Adipocyte (in vitro differentiated cells): ENCODE measurements at places on chromosomes 6 and 20.

DNA sequence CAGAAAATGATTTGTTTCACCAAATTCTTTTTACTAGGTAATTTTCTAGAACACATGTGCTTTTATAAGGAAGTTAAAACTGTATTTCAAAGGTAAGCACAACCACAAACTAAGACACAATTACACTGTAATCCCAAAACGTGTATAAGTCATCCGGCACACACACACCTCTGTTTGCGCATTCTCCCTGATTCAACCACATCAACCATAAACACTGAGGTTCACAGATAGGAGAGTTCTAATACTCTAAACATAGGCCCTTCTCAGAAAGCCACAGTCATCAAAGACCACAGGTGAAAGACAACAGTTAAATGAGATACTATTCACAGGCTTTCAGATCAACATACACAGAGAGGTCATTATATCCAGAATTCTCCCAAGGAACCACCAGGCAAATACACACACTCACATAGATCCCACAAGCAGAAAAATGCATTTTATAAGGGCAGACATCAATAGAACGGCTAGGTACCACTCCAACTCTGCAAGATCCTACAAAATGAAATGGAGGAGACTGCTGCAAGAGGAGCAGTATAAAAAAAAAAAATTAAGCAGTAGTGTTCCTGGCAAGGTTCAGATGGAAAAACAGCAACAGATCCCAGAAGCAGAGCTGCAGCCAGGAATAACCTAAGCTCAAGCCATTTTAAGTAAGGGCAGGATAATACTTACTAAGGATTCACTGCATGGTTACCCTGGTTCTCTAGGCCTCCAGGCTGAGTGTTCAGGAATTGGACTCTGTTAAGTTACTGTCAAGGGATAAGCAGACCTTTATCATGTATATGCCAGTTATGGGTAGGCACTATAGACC, 6.6 kb upstream of the FBXO9 start:
- no peak for DNase-seq

DNA sequence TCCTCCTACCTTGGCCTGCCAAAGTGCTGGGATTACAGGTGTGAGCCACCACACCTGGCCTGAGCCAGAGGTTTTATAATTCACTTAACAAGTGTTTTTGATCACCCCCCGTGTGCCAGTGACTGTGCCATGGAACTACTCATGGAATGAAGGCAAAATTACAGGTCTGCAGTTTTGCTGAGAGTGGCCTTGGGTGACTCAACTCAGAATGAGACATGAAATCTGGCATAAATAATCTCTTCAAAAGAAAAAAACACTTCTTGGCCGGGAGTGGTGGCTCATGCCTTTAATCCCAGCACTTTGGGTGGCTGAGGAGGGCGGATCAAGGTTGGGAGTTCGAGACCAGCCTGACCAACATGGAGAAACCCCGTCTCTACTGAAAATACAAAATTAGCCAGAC, 166.9 kb upstream of the SALL4 start:
- DNase-seq, result no peak

GRCh38 chr6:48765352-48765961, 654.5 kb upstream of the PTCHD4 start:
- peak; percentile 91 for DNase-seq

DNA sequence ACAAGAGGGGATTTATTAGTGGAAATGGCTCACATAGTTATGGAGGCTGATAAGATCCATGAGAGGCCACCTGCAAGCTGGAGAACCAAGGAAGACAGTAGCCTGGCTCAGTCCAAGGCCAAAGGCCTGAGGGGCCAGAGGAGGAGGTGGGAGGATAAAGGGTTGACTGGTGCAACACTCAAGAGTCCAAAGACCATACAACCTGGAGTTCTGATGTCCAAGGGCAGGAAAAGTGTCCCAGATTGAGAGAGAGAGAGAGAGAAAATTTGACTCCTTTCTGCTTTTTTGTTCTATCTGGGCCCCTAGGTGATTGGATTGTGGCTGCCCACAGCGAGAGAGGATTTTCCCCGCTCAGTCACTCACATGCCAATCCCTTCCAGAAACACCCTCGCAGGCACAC, 8.0 kb downstream of the HLA-F start:
- DNase-seq, result no peak

DNA sequence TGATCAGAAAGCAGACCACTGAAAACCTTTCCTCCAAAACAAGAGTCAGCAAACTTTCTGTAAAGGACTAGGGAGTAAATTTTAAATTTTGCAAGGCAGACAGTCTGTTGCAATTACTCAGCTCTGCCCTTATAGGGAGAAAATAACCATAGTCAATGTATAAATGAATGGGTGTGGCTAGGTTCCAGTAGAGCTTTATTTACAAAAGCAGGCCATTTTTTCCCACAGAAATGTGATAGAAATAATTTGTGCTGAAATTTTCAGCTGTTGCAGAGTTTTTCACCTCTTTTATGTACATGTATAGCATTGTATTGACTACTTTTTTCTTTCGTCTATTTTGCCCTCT, 7.7 kb downstream of the AMD1 start:
- peak; percentile 61 for DNase-seq

DNA sequence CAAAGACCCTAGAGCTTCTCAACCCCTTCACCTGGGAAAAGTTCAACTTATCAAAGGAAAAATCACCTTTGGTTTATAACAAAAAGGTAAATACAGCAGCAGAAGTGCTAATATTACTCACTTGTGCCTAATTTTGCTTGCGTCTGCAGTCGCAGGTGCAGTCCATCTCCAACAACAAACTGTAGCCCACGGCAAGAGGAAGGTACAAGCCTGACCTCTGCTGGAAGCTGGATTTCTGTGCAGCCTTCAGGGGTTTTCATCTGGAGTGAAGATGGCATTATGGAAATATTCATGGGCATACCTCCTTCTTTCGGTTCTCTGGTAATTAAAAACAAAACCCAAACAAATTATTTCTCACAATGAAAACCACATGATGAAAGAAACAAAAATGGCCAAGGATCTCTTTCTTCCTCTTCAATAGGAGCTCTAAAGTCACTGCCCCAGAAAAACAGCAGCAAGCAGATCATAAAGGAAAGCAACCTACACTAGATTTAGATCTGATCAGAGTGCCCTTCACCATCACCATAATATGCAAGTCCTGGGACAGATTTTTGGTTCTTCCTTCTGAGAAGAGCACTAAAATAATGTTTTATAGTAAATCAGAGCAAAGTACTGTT, 7.8 kb downstream of the UBE3D start:
- DNase-seq, result peak; percentile 77

DNA sequence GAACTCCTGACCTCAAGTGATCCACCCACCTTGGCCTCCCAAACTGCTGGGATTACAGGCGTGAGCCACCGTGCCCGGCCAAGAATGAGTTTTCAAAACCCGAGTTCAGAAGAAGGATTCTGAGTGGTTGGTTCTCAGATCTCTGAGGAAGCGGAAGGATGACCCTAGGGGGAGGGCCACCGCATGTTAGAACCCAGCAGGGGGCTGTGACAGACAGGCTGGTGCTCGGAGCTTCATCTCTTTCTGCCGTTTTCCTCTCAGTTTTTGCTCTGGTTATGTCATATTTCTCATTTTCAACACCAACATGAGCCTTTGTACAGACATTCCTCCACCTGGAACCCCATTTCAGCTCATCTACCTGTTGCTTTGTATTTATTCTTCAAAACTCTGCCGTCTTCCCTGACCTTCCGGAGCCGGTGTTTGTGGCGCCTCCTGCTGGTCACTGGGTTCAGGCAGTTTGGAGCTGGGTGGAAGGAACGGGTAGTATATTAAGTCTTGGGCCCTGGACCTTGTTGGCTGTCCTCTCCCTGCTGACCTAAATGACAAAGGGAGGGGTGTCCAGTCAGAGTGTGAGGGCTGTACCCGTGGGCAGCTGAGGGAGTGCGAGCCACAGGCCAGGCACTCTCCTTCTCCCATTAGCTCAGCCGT, at the start of gene DEFB123:
Gene DEFB123 (plus strand): TSS at position 621 of the 648 bp plus-strand sequence. CDS start 67 bp downstream, outside the sequence.
- DNase-seq, result no peak

DNA sequence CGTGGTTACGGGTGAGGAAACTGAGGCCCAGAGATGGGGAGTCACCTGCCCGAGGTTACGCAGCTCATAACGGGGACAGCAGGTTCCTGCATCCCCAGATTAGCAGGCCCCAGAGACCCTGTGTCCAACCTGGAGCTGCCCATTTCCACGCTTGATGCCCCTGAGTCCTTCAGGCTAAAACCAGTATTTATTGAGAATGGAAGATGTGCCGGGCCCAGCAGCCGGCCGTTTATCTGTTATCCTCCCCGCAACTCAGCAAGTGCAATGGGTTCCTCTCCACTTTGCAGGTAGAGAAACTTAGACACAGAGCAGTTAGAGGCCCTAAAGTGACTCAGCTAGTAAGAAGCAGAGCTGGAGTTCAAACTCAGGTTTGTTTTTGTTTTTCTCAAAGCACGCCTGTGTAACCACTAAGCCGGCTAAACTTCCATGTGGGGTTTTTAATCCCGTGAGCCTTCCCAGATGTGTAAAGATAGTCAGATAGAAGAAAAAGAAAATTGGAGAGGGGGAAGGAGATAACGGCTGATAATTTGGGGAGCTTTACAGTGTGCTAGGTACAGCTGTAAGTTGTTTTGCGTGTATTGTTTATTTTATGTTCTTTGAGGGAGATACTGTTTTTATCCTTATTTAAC, 775 bp downstream of the PFDN4 start:
- DNase-seq, result peak; percentile 73

GRCh38 chr20:24589381-24589780, 120.0 kb downstream of the SYNDIG1 start:
- DNase-seq, result no peak

DNA sequence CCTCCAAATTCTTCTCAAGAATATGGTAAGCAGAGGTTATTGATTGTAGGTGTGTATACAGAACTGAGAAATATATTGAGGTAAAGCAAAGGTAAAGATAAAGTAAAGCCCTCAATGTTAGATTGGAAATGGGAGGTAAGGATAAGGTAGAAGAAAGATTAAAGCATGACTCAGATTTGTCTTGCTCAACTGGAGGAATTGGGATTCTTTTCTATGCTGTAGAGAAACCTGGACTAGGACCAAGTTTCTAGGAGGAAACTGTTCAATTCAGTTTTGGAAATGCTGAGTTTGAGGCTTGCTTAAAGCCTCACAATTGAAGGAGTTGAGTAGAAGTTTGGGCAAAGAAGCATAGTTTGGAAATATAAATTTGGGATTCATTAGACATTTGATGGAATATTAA, 634.0 kb upstream of the PTCHD4 start:
- DNase-seq, result peak; percentile 76

GRCh38 chr20:3990716-3991115, 24.6 kb downstream of the RNF24 start:
- no peak for DNase-seq

DNA sequence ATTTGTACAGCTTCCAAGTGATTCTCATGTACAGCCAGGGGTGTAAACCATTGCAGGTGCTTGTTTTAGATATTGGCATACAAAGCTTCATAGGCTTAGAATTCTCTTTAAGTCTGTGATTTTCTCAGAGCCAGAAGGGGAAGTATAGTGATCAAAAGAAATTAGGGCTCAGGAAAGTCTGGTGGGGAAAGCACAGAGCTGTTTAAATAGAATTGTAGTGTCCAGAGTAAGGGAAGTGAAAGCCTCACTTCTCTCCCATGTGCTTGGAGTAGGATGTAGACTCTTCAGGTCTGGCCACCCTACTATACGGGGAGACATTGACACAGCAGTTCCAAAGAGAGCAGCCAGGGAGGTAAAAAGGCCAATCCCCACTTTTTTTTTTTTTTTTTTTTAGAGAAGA, 10.4 kb downstream of the GCNT2 start:
- no peak for DNase-seq

- DNase-seq, result peak; percentile 61
These were observed 108.2 kb upstream of the NFATC2 start for GRCh38 chr20:51650685-51651134.

DNA sequence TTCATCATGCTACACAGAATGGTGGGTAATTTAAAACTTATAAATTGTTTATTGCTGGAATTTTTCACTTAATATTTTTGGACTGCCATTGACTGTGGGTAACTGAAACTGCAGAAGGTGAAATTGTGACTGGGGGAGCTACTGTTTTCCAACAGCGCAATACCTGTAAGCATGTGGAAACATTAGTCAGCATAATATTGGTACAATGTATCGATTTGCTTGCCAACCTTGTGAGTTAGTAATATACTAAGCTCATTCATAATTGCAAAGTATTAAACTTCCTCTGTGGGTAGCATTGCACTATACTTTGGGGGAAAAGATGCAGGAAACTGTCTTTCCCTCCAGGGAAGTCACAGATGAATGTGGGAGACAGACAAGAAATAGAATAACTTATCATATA, 766.5 kb downstream of the HDGFL1 start:
- DNase-seq, result no peak

DNA sequence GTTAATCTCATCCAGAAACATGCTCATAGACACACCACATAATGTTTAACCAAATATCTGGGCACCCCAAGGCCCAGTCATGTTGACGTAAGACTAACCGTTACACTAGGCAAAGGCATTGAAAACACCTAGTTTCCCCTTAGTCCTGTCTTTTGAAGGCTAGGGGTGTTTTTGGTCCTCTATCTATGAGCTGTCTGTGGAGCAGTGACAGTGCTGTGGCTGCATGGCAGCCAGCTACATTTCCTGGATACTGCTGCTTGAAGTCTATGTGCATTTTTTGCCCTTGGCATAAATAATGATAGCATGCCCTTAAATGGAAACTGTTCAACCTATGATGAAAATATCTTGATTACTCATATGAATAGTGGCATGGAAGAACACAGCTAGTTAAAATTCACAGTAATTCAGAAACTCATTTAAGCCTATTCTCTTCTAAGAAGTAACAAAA, 18.6 kb downstream of the FARS2 start:
- no peak for DNase-seq

DNA sequence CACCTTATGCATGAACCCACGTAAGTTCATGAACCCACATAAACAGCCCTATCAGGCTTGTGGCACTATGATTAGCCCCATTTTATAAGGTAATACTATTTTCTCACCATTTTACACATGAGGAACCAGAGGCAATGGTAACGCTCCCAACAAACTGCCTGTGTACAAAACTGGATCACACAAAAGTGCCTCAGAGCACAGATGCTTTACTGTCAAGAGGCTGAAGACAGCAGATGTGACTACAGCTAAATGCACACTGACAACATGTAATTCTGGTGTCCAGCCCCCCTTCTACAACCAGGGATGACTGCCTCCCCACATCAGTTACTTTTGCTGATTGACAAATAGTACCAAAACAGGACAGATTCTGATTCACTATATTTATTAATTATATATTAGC, 69.6 kb downstream of the GMDS start:
- DNase-seq, result no peak

- DNase-seq, result no peak
These were observed 43.8 kb upstream of the XRN2 start for GRCh38 chr20:21259346-21259745.

- no peak for DNase-seq
These were observed at the start of gene DCDC2 for GRCh38 chr6:24357336-24358218. DCDC2 (minus strand) TSS chr6:24358059; CDS start chr6:24357750, 309 bp downstream.

GRCh38 chr6:158850807-158851115, 31.6 kb upstream of the EZR start:
- DNase-seq, result peak; percentile 64
